ENCODE measurements at places on chromosomes 3 and 15. TPM values are rescaled to one million over a fixed set of nuclear protein-coding genes. Genes with fewer than 3 reads are reported as not detected.

DNA sequence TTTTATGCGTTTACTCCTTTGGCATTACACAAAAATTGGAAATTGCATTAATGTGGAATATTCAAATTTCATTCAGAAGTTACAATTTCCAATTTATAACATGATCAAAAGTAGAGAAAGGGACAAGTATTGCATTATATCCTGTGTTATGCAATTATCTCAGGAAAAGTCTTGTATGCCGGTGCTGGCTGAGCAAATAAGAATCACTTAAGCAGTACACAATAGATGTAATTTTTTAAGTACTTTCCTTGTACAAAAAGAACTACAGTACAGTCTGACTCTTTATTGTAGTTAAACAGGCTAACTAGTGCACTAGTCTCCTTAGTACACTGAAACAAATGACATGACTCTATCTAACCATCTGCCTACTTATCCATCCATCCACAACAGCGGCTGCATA is 493.2 kb upstream of the KCNMB2 start:
- H3K27ac ChIP-seq = no peak overlapping the region
- H3K36me3 ChIP-seq = no peaks in the 10 kb centered on the region
- no peak overlapping the region for H3K4me3 ChIP-seq
- DNase-seq = no peak
- H3K27me3 ChIP-seq = no peaks in the 10 kb centered on the region

C3orf33 gene
- 0.72 TPM for total RNA-seq

CDCP1 gene
- total RNA-seq = 21.7 TPM

IQGAP1 gene
- total RNA-seq = 296 TPM

CIB1 gene
- total RNA-seq = 75.4 TPM

CCDC39 gene
- not detected for total RNA-seq

CACNA2D3 gene
- total RNA-seq = not detected

GRCh38 chr3:67377299-67377698 is 277.1 kb downstream of the SUCLG2 start:
- peak overlapping the region; percentile 25 for H3K27ac ChIP-seq
- DNase-seq = no peak
- H3K4me1 ChIP-seq = peaks cover 7% of the 10 kb centered on the region
- H3K27me3 ChIP-seq = no peaks in the 10 kb centered on the region
- H3K36me3 ChIP-seq = peaks cover 34% of the 10 kb centered on the region

GRCh38 chr3:69320871-69321271 is 65.0 kb downstream of the FRMD4B start:
- no peak overlapping the region for H3K27ac ChIP-seq
- H3K36me3 ChIP-seq = no peaks in the 10 kb centered on the region
- peaks cover 9% of the 10 kb centered on the region for H3K4me1 ChIP-seq
- DNase-seq = no peak
- no peaks in the 10 kb centered on the region for H3K27me3 ChIP-seq
- H3K4me3 ChIP-seq = no peak overlapping the region

GRCh38 chr15:70133296-70133695 is 35.6 kb upstream of the TLE3 start:
- H3K27me3 ChIP-seq = peaks cover 14% of the 10 kb centered on the region
- DNase-seq = no peak
- H3K4me3 ChIP-seq = no peak overlapping the region
- H3K27ac ChIP-seq = no peak overlapping the region

MYZAP gene
- total RNA-seq = not detected

DNA sequence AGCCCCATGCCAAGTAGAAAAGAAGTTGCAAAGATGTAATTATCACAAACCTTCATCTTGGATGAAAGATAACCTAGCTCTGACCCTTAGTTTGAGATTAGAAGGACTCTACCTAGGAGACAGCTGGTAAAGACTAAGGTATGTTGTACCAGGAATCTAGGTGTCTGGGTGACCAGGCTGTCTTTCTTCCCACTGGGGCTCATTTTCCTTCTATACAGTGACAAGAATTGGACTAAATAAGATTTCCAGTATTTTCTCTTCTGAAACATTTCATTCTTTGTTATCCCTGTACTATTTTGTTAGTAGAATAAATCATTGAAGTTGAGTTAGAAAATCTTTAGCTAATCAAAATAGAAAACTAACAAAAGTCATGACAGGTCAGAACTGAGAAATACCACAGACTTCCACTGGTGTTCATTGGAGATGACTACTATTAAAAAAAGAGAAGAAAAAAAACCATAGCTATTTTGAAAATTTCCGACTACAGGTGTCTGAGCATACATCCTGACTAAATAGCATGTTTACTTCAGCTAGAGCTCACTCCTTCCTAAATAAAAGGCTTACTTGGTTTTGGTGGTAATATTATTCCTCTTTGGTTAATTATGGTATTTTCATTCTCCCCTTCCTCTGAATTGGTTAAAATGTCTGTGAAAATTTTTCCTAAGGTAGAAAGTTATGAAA is 10.1 kb downstream of the TGFBR2 start:
- H3K27ac ChIP-seq = peak overlapping the region; percentile 86
- H3K4me3 ChIP-seq = peak overlapping the region; percentile 66

KNG1 gene
- total RNA-seq = not detected

GP9 gene
- not detected for total RNA-seq

CYP1A1 gene
- total RNA-seq = 2.9 TPM

DNA sequence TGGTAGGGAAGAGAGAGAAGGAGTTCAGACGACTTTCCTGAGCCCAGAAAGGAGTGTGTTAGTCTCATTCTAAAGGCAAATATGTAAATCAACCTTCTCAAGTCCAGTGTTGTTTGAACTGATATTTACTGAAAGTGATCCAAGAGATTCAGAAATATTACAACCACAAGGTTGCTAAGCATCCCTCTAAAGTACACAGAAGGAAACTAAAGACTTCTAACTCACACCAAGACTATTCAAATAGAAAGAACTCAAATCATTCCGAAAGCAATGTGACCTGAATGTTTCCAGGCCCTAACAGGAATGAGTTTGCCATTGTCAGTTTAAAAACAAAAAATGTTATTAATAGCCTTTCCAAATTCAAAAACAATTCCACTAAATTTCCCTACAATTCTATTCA is 56.9 kb upstream of the VGLL3 start:
- no peak overlapping the region for H3K27ac ChIP-seq
- no peak overlapping the region for H3K4me3 ChIP-seq
- H3K4me1 ChIP-seq = no peaks in the 10 kb centered on the region
- no peaks in the 10 kb centered on the region for H3K27me3 ChIP-seq

SLC12A1 gene
- not detected for total RNA-seq

WNT7A gene
- 0.20 TPM for total RNA-seq

- H3K27me3 ChIP-seq = peaks cover 3% of the 10 kb centered on the region
- H3K4me1 ChIP-seq = peaks cover 22% of the 10 kb centered on the region
- DNase-seq = no peak
- peaks cover 23% of the 10 kb centered on the region for H3K36me3 ChIP-seq
- H3K4me3 ChIP-seq = no peak overlapping the region
Measured at GRCh38 chr3:188316723-188317070, 162.7 kb downstream of the LPP start.

GRCh38 chr15:49423901-49424550 is 984 bp downstream of the FGF7 start:
- H3K4me1 ChIP-seq = peaks cover 4% of the 10 kb centered on the region
- no peak for DNase-seq
- H3K27ac ChIP-seq = no peak overlapping the region
- no peaks in the 10 kb centered on the region for H3K36me3 ChIP-seq
- peaks cover 3% of the 10 kb centered on the region for H3K27me3 ChIP-seq

DNA sequence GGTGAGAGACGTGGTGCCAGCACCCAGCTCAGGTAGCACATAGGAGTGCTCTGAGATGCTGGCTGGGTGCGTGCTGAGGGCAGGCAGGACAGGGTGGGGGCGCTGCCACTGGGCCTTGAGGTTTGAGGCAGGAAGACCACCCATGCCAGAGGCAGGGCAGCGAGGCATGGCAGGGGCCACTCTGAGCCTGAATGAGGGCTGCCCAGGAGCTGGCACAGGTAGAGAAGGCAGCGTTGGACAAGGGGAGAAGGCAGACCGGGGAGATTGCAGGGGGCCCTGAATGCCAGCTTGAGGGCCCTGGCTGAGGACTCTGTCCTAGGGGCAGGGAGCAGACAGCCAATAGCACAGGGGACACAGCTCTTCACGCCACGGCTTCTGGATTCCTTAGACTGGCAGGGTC is 50.2 kb downstream of the ADAMTS7 start:
- no peak for DNase-seq
- no peaks in the 10 kb centered on the region for H3K27me3 ChIP-seq
- peak overlapping the region; percentile 93 for H3K27ac ChIP-seq
- peaks cover 29% of the 10 kb centered on the region for H3K4me1 ChIP-seq
- H3K36me3 ChIP-seq = no peaks in the 10 kb centered on the region

DNA sequence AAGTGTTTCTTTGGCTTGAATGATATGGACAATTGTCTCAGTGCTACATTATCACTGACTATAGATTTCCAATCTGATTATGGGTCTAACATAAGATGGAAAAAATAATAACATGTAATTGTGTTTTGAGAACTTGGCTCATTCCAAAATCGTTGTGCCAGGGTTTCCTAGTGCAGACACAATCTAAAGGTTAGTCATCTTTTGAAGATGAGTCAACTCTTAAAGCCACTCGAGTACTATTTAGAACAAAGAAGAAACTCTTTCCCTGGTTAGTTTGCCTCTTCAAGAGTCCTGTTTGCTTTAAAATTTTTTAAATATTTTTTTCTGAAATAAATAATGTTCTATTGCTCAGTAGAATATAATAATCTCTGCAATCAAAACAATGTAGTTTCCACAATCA is 301.0 kb downstream of the CADM2 start:
- H3K27ac ChIP-seq = no peak overlapping the region
- no peaks in the 10 kb centered on the region for H3K36me3 ChIP-seq
- no peaks in the 10 kb centered on the region for H3K4me1 ChIP-seq
- no peak overlapping the region for H3K4me3 ChIP-seq
- no peaks in the 10 kb centered on the region for H3K27me3 ChIP-seq

GRCh38 chr15:87207990-87208580 is 1048.5 kb downstream of the NTRK3 start:
- no peak for DNase-seq
- H3K27me3 ChIP-seq = no peaks in the 10 kb centered on the region
- no peaks in the 10 kb centered on the region for H3K4me1 ChIP-seq
- no peaks in the 10 kb centered on the region for H3K36me3 ChIP-seq
- no peak overlapping the region for H3K4me3 ChIP-seq
- H3K27ac ChIP-seq = no peak overlapping the region

GRCh38 chr15:95503107-95503506 is 827.4 kb upstream of the NR2F2 start:
- H3K27me3 ChIP-seq = no peaks in the 10 kb centered on the region
- DNase-seq = no peak
- H3K36me3 ChIP-seq = no peaks in the 10 kb centered on the region
- H3K4me1 ChIP-seq = peaks cover 5% of the 10 kb centered on the region
- no peak overlapping the region for H3K27ac ChIP-seq

GRCh38 chr3:63864008-63864964 is 619 bp downstream of the ATXN7 start:
- H3K36me3 ChIP-seq = peaks cover 37% of the 10 kb centered on the region
- peak overlapping the region; percentile 92 for H3K4me3 ChIP-seq
- H3K4me1 ChIP-seq = peaks cover 63% of the 10 kb centered on the region

- no peak overlapping the region for H3K27ac ChIP-seq
- H3K4me1 ChIP-seq = no peaks in the 10 kb centered on the region
- H3K36me3 ChIP-seq = no peaks in the 10 kb centered on the region
- H3K27me3 ChIP-seq = no peaks in the 10 kb centered on the region
Measured at GRCh38 chr3:25531971-25532370, 103.9 kb downstream of the RARB start.

TMEM40 gene
- total RNA-seq = not detected

- H3K36me3 ChIP-seq = no peaks in the 10 kb centered on the region
- no peak for DNase-seq
- no peaks in the 10 kb centered on the region for H3K27me3 ChIP-seq
Measured at GRCh38 chr3:167861649-167862048, 126.1 kb downstream of the SERPINI1 start.

GRCh38 chr3:19945969-19946831 is 697 bp upstream of the RAB5A start:
- H3K27me3 ChIP-seq = no peaks in the 10 kb centered on the region
- peak overlapping the region; percentile 99 for H3K27ac ChIP-seq
- peaks cover 41% of the 10 kb centered on the region for H3K4me1 ChIP-seq
- H3K4me3 ChIP-seq = peak overlapping the region; percentile 98

DNA sequence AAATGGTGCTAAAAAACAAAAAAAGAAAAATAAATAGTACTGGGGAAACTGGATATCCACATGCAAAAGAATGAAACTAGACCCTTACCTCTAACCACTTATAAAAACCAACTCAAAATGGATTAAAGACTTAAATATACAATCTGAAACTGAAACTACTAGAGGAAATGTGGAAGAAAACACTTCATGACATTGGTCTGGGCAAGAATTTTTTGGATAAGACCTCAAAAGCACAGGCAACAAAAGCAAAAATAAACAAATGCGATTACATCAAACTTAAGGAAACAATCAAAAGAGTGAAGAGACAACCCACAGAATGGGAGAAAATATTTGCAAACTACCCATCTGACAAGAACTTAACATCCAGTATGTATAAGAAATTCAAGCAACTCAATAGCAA is 6.4 kb downstream of the IFT57 start:
- H3K36me3 ChIP-seq = peaks cover 32% of the 10 kb centered on the region
- H3K4me1 ChIP-seq = peaks cover 31% of the 10 kb centered on the region
- H3K27me3 ChIP-seq = no peaks in the 10 kb centered on the region
- no peak overlapping the region for H3K4me3 ChIP-seq
- peak overlapping the region; percentile 33 for H3K27ac ChIP-seq

GRCh38 chr3:168096210-168096652 is 507 bp upstream of the GOLIM4 start:
- no peaks in the 10 kb centered on the region for H3K36me3 ChIP-seq
- peaks cover 52% of the 10 kb centered on the region for H3K27me3 ChIP-seq
- H3K4me3 ChIP-seq = peak overlapping the region; percentile 73
- peak; percentile 7 for DNase-seq
- H3K27ac ChIP-seq = peak overlapping the region; percentile 83

DNA sequence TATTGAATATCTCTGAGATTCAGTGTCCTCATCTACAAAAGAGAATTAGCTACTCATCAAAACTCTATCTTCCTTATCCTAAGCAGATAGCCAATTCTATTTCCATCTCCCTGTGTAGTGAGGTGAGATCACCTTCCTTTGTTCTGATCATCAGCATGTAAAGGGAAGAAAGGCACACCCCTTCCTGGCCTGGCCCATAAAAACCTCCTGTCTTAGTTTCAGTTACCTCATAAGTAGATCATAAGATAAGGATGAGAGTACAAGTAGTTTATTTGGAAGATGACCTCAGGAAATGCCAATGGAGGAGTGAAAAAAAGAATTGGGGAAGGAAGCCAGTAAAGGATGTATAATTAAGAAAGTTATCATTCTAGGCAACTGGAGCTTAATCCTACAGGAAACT is 114.5 kb upstream of the GADL1 start:
- H3K27me3 ChIP-seq = no peaks in the 10 kb centered on the region
- DNase-seq = no peak
- no peaks in the 10 kb centered on the region for H3K36me3 ChIP-seq
- H3K4me3 ChIP-seq = no peak overlapping the region
- H3K4me1 ChIP-seq = peaks cover 3% of the 10 kb centered on the region
- H3K27ac ChIP-seq = no peak overlapping the region

GRCh38 chr15:63463793-63464192 is 40.6 kb upstream of the USP3 start:
- DNase-seq = no peak
- peaks cover 12% of the 10 kb centered on the region for H3K4me1 ChIP-seq
- H3K36me3 ChIP-seq = no peaks in the 10 kb centered on the region
- H3K27me3 ChIP-seq = peaks cover 7% of the 10 kb centered on the region
- no peak overlapping the region for H3K27ac ChIP-seq

GRCh38 chr15:95097361-95097760 is 866.0 kb downstream of the MCTP2 start:
- no peak for DNase-seq
- H3K27me3 ChIP-seq = no peaks in the 10 kb centered on the region
- no peak overlapping the region for H3K27ac ChIP-seq

GRCh38 chr3:150945226-150946032 is 27.1 kb downstream of the CLRN1 start:
- DNase-seq = no peak
- no peak overlapping the region for H3K27ac ChIP-seq
- peaks cover 28% of the 10 kb centered on the region for H3K27me3 ChIP-seq
- H3K36me3 ChIP-seq = no peaks in the 10 kb centered on the region
